Activated CD4-positive, alpha-beta T cell treated with anti-CD3 and anti-CD28 coated beads for 1 hour (primary cell): ENCODE measurements at places on chromosomes 12 and 14.

GRCh38 chr12:53453953-53454640, 2.2 kb downstream of the PCBP2 start:
- DNase-seq, result no peak

DNA sequence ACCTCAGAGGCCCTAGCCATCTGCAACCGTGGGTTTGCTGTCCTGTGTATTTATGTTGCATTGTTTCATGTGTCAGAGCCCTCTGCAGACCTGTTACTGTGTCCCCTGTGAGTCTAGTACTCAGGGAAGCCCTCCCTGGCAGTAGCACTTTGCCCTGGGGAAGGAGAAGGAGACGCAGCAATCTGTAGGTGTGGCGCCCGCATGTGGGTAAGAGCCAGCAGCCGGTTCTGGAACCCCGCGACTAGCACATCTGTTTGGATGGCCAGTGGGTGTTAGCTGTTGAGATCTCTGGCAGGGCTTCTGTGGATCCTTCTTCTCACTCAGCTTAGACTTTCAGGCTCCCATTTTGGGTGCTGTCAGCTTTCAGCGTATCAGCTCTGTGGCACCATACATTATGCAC, 57.0 kb downstream of the TECPR2 start:
- DNase-seq, result no peak

GRCh38 chr12:31536672-31537071, 54.3 kb downstream of the DENND5B start:
- DNase-seq, result no peak

DNA sequence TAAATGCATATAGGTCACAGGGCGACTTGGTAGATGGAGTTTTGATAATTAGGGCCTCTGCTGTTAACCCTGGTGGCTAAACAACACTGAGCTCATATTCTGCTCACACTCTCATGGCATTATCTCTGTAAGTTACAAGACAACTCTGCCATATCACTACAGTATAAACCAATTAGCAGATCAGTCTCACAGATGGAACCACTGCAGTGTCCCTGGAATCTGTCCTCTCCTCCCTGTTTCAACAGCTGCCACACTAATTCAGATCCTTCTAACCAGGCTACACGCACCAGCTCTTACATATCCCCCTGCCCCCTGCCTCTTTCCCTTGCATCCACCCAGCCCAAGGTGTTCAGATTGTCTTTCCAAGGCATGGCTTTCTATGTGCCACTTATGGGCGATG, 161.0 kb upstream of the RMST start:
- DNase-seq, result no peak

DNA sequence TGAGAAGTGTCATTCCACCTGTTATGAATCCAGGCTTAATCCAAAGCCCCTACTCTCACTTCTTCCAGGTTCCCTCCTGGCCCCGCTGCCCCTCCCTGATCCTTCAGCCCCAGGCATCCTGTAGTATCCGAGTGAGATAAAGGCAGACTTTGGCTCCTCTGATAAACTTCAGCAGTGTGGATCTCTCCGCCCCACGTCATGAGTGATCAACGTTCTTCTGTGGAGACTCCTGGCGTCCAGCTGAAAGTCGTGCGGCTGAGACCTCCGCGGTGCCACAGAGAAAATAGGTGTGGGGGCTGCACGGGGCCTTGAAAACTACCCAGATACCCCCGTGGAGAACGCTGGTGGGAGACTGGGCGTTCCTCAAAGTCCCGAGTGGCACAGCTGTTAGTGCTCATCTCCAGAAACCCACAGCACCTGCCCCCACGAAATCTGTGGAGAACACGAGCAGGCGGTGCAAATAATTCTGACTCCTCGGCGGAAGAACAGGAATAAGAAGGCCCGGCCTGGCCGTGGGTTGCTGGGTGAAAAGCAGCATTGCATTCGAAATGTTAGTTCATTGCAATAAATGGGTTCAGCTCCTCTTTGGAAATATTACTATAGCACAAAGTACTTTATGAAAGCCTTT, 180.0 kb upstream of the RGS6 start:
- DNase-seq, result no peak

DNA sequence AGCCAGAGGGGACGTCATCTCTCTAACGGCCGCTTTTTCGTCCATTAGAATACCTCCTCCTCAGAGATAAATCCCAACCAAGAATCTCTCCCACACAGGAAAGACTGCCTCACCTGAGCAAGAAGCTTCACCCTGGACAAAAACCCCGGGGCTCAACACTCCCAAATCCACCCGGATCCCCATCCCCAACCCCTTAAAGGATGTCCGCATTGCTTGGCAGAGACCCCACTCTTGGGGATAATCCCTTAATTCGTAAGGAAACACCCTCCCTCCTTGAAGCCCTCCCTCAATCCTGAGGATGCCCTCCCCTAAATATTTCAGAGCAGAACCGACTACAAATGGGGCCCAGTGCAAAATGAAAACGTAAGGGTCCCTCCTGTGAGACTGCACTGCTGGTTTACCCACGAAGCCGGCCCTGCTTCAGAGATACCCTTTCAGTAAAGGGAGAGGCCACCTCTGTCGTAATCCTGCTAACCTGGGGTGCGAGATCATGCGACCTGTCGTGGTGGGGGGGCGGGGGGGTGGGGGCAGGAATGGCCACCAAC, 655 bp upstream of the DYNLL1 start:
- DNase-seq, result no peak

- no peak for DNase-seq
Observed at GRCh38 chr12:119024356-119024755, 43.0 kb downstream of the SRRM4 start.

- no peak for DNase-seq
Observed at GRCh38 chr12:92044435-92044834, 101.2 kb downstream of the BTG1 start.

GRCh38 chr12:66127650-66128049, 2.9 kb downstream of the LLPH start:
- DNase-seq, result no peak

- DNase-seq, result no peak
Observed at GRCh38 chr14:57205938-57206337, 62.8 kb downstream of the EXOC5 start.

GRCh38 chr12:68765696-68766095, 19.7 kb downstream of the SLC35E3 start:
- DNase-seq, result no peak

- no peak for DNase-seq
Observed at GRCh38 chr12:102903337-102904007, 13.6 kb downstream of the PAH start.
